ENCODE measurements at places on chromosomes 1 and 21.

DNA sequence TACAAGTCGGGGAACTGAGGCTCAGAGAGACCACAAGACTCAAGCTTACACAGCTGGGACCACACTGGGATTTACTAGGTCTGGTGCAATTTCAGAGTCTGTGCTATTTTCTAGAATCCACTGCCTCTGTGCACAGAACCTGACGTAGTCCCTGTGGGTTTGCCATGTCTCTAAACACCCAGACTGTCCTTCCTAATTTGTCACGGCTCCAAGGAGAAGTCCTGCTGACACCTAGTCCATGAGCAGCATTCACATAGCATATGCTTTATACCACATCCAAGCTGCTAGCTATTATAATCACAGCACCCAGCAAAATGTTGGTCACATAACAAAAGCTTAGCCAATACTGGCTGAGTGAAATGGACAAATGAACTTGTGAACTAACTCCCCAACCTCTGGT, 79.0 kb upstream of the HMGB4 start:
- DNase-seq = no peak

- DNase-seq = no peak
Measured at GRCh38 chr1:67897270-67897949, 64.1 kb upstream of the GNG12 start.

GRCh38 chr1:215003686-215004085, 78.9 kb upstream of the KCNK2 start:
- DNase-seq = no peak

GRCh38 chr1:152182431-152182830, 23.4 kb upstream of the RPTN start:
- DNase-seq = no peak

DNA sequence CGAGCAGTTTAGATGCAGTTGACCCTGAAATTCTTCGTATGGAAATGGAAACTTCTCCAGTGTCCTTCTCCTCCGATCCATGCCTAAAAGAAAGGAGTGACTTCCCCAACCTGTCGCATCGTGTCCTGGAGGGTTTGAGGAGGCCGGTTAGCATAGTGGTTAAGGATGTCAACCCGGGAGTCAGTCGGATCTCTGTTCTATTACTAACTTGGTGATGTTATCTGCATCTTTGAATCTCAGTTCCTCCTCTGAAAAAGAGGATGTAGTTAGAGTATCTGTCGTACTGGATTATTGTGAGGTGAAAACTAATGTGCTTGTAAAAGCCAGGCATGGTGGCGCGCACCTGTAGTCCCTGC, 684 bp downstream of the ZBTB8B start:
- DNase-seq = no peak

- DNase-seq = no peak
Measured at GRCh38 chr1:228803421-228803820, 68.1 kb downstream of the RHOU start.

GRCh38 chr1:19704247-19705113, 39.8 kb downstream of the HTR6 start:
- DNase-seq = no peak

- DNase-seq = no peak
Measured at GRCh38 chr1:99748419-99748818, 18.0 kb downstream of the FRRS1 start.

DNA sequence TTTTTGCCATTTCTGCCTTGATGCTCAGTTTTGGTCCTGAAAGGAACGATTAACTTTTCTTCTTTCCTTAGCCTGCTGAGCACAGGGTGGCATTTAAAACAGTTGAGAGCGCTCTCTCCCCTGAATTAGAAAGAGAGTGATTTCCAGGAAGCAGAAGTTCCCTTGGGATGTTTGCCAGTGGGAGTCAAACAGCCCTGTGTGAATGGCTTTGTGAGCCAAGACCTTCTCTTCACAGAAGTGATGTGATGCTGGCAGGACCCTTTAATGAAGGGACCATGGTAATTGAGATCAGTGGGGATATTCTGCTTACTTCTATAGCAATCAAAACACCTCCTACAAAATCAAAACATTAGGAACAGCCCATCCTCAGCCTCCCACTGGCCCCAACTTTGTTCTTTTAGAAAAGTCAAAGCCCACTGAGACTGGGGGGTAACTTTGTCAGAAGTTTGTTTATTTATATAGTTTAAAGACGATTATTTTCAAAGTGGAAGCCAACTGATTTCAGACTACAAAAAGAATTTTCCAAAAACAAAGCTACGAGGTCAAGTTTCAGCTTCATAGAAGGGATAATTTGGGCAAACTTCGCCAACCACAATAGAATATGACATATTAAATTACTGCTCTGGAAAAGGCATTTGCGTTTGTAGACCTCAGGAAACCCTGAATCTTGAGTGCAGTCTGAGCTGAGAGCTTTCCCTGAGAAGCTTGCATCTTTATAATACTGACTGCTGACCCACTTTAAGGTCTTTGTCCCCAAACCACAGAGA, 122.7 kb downstream of the GABPA start:
- DNase-seq = no peak

DNA sequence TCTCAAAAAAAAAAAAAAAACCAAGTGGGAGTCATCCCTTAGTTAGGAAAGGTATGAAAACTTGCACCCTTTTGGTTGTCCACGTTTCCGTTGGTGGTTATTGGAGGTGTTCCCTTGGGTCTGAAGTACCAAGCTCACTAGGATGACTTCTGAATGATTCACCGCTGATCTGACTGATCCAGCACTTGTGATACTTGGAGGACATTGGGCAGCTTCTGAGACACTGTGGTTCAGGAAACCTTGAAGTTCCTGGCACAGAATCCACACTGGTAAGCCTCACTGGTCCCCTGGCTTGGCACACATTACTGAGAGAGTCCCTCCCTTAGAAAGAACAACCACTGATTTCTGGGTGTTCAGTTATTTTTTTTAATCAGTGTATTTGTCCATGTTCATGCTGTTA, 91.9 kb downstream of the RYR2 start:
- no peak for DNase-seq

DNA sequence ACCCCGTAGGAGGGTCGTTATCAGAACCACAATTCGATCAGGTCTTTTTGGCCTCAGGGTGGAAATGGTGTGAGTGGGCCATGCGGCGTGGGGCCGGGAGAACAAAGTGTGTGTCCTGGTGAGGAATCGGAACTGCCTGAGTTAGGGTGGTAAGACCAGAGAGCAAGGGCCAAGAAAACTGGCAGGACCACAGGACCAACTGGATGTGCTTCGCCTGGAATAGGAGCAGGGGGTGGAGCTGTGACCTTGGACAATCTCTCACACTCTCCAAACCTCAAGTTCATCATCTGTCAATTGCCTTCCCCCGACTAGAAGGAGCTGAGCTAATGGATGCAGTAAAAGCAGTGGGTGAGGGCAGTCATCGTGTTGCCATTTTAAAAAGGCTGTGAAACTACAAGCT, 59.5 kb downstream of the NAV1 start:
- no peak for DNase-seq

DNA sequence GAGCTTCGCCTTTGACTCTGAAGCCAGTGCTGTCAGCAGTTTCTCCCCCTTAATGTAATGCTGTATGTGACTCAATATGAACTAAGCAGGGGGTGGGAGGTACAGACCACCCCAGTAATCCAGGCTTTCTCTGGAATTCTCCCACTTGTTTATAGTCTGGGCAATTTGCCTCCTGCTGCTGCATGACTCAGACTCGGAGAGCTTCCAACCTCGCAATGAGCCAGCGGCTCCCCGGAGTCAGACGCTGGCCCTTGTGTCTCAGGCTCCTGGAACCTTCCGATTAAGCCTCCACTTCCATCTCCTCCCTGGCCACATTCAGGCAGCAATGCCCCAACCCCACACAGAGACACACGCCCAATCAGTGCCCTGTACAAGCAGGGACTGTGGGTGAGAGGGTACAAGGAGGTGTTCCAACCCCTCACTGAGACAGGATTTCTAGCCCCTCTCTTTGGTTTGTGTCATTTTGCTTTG, 471.7 kb upstream of the VAMP3 start:
- DNase-seq = no peak

- no peak for DNase-seq
Measured at GRCh38 chr1:204493145-204493983, 1.2 kb downstream of the PIK3C2B start.

- DNase-seq = no peak
Measured at GRCh38 chr1:155051777-155052398, 772 bp downstream of the ADAM15 start.

DNA sequence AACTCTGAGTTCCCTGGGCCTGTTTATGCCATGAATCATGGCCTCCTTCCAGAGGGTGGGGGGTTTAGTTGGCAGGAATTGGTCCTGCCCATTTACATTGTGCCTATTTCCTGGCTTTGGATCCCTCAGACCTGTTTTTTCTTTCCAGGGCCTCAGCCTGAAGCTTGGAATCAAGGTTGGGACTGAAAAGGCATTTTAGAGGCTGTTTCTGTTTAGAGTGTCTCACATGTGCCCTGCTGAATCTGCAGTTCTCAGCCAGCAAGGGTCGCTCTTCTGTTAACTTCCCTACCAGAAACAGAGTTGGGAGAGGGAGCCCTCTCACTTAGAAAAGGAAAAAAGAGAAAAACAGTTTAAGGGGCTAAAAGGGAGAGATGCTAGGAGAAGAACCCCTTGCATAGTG, 191.1 kb downstream of the PTPRC start:
- no peak for DNase-seq

GRCh38 chr1:150106341-150106740, 38.8 kb downstream of the VPS45 start:
- no peak for DNase-seq

GRCh38 chr21:34618941-34619340, 4.0 kb upstream of the RCAN1 start:
- DNase-seq = no peak

- DNase-seq = no peak
Measured at GRCh38 chr21:33402001-33402979, 923 bp upstream of the IFNGR2 start.

DNA sequence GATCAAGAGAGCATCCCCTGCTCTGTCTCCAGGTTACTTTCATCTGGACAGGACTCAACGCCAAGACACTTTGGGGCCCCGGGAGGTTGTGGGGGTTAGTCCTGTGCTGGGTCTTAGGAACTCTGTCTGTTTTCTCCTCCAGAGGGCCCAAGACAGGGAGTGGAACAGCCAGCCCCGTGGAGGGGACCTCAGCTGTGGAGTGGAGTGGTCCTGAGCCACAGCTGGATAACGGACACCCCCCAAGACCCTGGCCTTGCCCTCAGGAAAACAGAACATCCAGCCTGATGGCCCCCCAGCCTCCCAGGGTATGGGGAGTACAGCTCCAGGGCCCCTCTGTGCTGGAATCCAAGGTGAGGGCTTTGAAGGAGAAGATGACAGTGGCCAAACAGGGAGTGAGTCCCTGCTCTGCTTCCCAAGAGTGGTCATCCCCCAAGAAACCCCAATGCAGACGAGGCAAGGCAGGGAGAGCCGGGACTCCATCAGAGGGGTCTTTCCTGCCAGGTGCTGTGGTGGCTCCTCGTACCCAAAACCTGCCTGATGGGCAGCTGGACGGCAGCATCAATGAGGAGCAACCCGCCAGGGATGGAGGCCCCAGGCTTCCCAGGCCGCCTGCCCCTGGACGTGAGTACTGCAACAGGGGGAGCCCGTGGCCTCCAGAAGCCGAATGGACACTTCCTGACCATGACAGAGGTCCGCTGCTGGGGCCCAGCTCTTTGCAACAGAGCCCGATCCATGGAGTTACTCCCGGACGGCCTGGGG, 3.5 kb downstream of the KIAA1614 start:
- DNase-seq = no peak

- no peak for DNase-seq
Measured at GRCh38 chr1:14929547-14930246, 223.8 kb upstream of the TMEM51 start.

DNA sequence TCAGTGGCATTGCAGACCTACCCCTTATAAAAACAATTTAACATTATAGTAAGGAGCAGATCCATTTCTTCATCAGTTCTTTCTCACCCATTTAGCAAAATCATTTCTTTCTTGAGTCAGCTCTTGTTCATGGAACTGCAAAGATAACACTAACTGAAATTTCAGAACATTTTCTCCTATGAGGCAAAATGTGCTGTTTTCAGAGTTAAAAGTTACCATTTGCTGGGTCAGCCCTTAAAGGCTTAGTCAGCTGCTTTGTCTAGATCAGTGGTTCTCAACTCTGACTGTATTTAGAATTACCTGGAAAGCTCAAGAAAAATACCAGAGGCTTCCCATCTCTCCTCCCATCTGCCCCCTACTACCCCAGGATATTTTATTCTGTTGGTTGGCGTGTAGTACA, 12.2 kb downstream of the METTL13 start:
- DNase-seq = no peak

DNA sequence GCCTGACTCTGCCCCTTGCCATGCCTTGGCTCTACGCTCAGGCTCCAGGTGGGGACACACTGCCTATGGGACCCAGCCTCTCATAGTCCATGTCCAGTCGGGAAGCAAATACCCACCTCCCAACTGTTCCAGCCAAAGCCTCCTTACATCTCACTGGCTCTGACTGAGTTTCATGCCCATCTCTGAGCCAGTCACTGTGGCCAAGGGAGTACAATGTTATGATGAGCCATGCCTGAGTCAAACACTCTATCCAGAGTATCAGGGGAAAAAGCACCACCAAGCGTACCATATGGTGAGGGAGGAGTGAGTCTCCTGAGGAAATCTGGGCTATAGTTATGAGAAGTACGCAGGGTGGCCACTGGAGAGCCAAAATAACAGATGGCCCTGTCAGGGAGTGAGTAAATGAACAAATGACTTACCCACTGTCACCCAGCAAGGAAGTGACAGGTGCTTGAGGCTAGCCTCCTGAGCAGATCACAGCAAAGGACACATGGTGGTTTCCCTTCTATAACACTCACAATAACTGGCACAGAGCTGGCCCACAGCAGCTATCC, 236.6 kb upstream of the GJB5 start:
- DNase-seq = no peak

- no peak for DNase-seq
Measured at GRCh38 chr1:63828322-63829044, 54.7 kb downstream of the ROR1 start.

DNA sequence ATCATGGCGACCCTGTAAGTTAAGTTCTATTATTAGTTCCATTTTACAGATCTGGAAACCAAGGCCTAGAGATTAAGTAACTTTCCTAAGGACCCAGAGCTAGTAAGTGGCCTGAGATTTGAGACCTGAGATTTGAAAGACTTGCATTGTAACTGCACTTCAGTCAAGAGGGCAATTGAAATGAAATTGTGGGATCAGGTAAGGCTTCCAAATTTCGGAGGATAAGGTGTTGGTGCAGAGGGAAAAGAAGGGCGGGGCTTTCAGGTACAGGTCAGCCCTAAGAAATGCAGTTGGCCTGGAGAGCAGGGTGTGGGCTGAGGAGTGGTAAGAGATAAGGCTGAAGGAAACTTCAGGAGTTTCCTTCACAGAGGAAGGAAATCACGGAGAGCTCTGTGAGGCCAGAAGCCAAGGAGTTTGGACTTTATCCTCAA, 51.1 kb downstream of the SLC16A1 start:
- no peak for DNase-seq

GRCh38 chr1:93447481-93448291, at the start of gene FNBP1L:
Gene FNBP1L (plus strand): TSS chr1:93448118. CDS start chr1:93448282, 164 bp downstream.
- peak; percentile 12 for DNase-seq

DNA sequence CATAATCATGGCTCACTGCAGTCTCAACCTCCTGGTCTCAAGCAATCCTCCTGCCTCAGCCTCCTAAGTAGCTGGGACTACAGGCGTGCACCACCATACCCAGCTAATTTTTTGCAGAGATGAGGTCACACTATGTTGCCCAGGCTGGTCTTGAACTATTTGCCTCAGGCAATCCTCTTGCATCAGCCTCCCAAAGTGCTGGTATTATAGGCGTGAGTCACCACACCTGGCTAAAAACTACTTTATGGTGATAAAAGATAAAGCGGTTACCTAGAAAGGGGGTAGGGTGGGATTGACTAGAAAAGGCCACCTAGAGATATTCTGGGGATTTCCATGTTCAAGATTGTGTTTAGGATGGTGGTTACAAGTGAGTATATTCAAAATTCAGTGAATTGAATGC, 5.0 kb downstream of the TSTD1 start:
- DNase-seq = no peak

All from NCI-H1417 treated with DMSO at 0.1 percent for 48 hours (cell line).